Upper lobe of left lung (tissue), 6 donors: ENCODE measurements at places on chromosomes 6 and 20. TPM values are rescaled to one million over a fixed set of nuclear protein-coding genes. Genes with fewer than 3 reads are reported as not detected.

- no peak for DNase-seq
Measured at GRCh38 chr20:52780462-52780861, 191.7 kb upstream of the TSHZ2 start.

Gene SDHAF4
- 7.1 TPM for total RNA-seq

GRCh38 chr6:154706389-154706788, 26.8 kb upstream of the SCAF8 start:
- no peak for DNase-seq

Gene ULBP2
- total RNA-seq, result 1.2 TPM

Gene CRISP2
- not detected for total RNA-seq

Gene TMC2
- 0.46 TPM for total RNA-seq

- no peak for DNase-seq
Measured at GRCh38 chr6:117118490-117118889, 146.9 kb upstream of the VGLL2 start.

- DNase-seq, result no peak
Measured at GRCh38 chr6:40395066-40395697, 192.0 kb downstream of the LRFN2 start.

- DNase-seq, result no peak
Measured at GRCh38 chr6:20608356-20608755, 74.1 kb downstream of the CDKAL1 start.

Gene OXT
- total RNA-seq, result not detected

Gene MRPL2
- total RNA-seq, result 30.0 TPM

DNA sequence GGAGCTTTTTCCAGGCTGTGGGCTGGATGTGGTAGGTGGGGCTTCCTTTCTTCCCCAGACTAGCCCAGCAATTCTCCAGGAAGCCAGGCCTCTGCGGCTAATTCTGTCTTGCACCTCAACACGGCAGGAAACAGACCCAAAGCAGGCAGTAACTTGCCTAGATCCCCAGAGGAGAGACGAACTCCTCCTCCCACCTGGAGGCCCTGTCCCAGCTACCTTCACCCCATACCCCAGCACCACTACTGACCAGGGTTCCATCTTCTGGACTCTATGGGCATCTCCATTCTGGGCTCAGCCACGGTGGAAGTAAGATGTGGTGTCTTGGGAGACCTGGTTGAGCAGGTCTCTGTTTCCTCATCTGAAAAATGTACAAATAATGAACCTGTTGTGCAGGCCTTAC, 48.4 kb upstream of the ZNF337 start:
- no peak for DNase-seq

GRCh38 chr6:43575105-43575771, 600 bp downstream of the XPO5 start:
- DNase-seq, result no peak

DNA sequence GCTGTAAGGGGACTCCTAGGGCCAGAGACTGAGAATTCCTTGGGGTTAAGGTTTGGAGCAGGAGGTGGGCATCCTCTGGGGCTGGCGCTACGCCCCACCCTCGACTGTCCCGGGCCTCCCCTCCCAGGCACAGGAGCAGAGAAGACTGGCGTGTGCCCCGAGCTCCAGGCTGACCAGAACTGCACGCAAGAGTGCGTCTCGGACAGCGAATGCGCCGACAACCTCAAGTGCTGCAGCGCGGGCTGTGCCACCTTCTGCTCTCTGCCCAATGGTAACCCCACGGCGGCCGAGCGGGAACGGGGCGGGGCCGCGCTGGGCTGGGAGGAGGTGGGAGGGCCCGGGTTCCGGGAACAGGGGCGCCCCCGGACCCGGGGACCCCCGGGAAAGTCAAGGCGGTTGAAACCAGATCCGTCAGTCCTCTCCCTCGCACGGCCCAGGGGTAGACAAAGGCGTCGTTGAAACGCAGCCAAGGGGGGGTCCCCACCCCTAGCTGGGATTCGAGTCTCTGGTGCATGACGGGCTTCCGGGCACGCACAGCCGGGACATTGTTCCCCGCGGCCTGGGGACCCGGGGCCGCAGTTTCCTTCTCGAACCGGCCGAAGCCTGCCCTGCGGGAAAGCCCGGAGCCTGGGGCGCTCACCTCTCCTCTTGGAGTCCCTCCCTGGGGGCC, 844 bp downstream of the WFDC2 start:
- peak; percentile 93 for DNase-seq

Gene SIRPB2
- 27.1 TPM for total RNA-seq

- DNase-seq, result no peak
Measured at GRCh38 chr6:11403035-11403601, 134.4 kb upstream of the TMEM170B start.

DNA sequence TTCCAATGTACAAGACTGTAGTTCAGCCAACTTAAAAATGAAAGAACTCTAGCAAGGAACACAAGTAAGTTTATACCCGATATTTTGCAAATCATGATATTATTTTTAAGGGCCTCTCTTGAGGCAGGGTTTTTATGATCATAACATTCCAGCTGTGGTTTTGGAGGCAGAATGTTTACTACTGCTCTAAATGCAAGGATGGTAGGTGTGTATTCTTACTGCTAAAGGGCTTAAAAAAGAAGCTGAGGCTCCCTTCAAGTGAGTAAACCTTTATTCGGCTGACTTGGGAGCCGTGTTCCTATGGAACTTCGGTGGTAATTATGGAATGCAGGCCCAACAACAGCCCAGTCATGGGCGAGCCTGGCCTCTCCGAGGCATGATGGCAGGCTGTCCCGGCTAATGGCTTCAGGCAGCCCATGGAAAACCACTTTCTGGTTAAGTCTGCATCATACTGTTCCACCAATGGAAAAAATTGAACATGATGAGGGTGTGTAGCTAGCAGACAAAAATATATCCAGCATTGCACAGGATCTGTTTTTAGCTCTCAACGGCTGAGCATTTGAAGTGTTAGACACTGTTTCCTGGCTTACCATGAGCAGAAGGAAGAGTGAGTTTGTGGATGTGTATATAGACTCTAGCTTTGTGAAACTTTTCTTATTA, 111.5 kb downstream of the TIAM2 start:
- no peak for DNase-seq

DNA sequence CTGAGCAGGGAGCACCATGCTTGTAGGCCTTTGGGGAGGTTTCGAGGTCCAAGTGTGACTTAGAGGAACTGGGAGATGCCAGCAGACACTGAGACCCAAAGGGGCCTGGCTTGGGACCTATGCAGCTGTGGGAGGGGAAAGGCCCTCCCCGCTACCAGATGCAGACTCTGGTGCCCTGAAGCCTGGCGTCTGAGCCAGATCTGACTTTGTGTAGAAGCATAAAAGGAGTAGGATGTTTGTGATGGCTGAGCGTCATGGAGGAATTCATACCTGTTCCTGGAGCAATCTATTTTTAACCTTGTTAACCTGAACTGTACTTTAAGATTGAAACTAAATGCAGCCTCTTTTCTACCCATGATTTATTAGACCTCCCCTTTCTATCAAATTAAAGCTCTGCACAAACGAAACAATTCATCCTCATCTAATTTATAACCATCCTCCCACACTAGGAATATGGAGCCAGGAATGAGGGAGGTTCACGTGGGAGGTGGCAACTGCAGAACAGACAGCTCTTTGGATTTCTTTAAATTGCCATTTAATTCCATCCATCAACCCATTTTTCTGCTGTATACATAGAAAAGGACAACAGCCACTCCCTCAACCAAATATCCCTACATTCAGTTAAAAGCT, 172.6 kb upstream of the AGPAT4 start:
- no peak for DNase-seq

Gene SCGN
- not detected for total RNA-seq

- no peak for DNase-seq
Measured at GRCh38 chr6:9057937-9058336, 622.6 kb upstream of the SLC35B3 start.

Gene CLPSL2
- total RNA-seq, result not detected

Gene EPHA7
- 0.61 TPM for total RNA-seq

- no peak for DNase-seq
Measured at GRCh38 chr20:52060794-52061714, 130.5 kb downstream of the ZFP64 start.

GRCh38 chr20:32792316-32792715, 27.4 kb upstream of the MAPRE1 start:
- DNase-seq, result peak; percentile 48

Gene EPPIN
- 3.7 TPM for total RNA-seq

- no peak for DNase-seq
Measured at GRCh38 chr20:34547844-34548613, 10.5 kb upstream of the MAP1LC3A start.

Gene MEI4
- total RNA-seq, result not detected

Gene AMD1
- total RNA-seq, result 114 TPM

DNA sequence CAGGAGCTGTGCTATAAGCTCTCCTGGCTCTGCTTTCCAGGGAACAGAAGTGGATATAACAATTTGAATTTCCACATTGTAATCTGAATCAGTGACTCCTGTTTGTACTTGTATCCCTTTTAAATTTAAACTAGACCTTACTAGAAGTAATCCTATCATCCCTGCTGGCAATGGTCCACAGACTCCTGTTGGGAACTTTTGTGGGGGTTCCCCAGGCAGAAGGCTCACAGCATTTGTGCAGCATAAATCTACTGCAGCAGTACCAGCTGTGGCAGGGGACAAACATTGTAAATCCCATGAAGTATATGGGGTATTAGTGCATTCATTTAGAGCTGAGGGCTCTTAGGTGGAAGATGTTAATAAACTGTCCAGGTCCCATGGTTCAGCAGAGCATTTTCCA, 12.0 kb upstream of the PDCD2 start:
- no peak for DNase-seq

DNA sequence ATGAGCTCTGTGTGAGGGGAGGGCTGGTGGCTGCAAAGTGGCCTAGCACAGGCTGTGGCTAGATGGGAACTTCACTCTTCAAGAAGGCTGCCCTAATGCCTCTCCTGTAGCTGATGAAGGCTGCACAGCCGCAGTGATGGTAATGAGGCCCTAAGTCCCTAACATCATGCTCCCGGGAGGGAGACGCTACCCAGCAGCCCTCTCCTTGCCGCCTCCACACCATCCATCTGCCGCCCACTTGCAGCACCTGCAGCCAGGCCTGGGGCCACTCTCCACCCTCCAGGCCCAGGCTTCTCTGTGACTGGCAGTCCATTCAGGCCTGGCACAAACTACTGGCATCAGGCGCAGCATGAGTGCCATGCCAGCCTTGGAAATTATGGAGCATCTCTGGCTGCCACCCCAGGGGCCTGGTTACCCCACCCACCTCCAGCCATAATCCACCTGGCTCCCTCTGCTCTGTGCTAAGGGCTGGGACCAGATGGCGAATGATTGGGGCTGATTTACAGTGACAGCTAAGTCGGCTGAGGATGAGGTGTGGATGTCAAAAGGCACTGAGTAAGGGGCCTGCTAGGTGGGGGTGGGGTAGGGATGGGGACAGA, 284.2 kb downstream of the LRFN2 start:
- peak; percentile 33 for DNase-seq

DNA sequence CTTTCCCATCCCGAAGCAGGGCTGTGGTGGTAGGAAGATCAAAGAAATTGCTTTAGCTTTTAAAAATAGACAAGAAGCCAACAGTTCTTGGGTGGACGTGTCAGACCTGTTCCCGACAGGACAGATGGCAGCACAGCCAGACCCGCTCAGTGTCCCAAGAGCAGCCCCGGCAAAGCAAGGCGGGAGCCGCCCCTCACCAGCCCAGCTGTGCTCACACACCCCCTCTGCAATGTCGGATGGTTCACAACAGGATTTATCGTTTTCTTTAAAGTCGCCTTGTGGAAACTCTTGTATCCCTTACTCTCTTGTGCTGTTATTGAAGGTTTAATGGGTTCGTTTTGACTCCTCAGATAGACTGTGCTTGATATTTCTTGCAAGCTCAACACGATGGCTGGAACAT, 302.4 kb downstream of the THBS2 start:
- peak; percentile 65 for DNase-seq

DNA sequence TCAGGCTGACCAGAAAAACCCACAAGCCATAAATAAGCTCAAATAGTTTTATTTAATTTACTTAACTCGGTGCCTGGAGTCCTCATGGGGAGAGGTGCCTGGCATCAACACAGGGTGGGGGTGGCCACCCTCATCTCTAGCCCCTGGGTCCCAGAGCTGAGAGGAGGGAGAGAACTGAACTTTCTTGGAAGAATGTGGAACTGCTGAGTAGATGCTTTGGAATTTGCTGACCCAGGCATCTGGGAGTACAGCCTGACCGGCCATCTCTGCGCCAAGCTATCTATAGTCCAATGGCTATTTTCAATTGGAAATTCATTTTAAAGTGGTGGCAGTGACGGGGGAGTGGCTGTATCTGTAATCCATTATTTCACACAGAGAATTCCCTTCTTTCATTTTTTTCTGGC, 104.8 kb downstream of the CDH26 start:
- DNase-seq, result no peak

DNA sequence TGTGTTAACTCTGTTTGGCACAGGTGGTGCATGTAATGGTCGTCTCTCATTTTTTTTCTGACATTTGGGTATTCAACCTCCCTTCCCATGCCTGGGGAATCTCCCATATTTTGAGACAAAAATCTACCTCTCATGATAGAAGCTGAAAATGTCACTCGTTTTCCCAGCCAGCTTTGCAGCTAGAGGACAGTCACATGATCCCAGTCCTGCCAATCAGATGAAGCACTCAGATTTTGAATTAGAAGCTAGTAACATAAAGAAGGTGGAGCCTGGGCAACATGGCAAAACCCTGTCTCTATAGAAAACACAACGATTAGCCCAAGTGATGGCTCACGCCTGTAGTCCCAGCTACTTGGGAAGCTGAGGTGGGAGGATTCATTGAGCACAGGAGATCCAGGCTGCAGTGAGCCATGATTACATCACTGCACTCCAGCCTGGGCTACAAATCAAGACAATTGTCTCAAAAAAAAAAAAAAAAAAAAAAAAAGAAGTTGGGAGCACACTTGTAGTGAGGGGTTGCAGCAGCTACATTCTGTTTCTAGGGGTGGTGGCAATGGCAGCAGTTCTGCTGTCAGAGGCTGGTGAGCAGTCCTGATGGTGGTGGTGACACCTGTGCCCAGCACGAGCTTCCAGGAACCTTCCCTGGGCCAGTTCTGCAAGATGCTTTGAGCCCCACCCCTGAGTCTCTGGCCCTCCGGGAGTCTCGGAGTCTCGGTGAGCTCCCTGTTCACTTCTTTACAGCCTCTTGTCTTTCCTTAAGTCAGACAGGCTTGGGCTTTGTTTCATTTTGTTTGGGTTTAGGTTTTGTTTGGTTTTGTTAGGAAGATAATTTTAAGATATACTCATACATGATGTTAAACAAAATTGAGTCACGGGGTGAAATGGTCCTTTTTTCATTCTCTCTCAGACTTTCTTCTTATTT, 94.1 kb upstream of the KCNG1 start:
- DNase-seq, result no peak

DNA sequence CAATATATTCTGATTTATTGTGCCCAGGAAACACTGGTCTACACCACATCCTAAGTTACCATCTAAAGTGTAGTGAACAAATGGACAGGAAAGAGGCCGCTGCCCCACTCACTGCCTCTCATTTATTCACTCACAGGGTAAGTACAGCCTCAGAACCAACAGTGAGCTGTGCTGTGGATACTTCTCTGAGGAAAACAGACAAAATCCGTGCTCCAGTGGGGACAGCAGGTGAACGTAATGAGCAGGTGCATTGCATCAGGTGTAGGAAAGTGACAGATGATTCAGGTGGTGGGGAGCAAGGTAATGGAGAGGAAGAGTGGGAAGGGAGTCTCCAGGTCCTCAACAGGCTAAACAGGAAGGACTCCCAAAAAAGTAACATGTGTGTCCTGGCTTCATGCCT, 8.4 kb upstream of the ULBP2 start:
- DNase-seq, result no peak

- DNase-seq, result no peak
Measured at GRCh38 chr6:16644540-16645250, 116.6 kb downstream of the ATXN1 start.

GRCh38 chr20:50478162-50478990, 31.8 kb upstream of the PTPN1 start:
- peak; percentile 89 for DNase-seq

- no peak for DNase-seq
Measured at GRCh38 chr6:131652472-131652871, 15.4 kb downstream of the ENPP3 start.

Gene GLP1R
- not detected for total RNA-seq
